A673 (cell line): ENCODE measurements at places on chromosomes 13 and 19.

GRCh38 chr13:42883771-42884467 lies 102.5 kb downstream of the FAM216B start:
- H3K4me1 ChIP-seq = no peaks in the 10 kb centered on the region
- H3K27me3 ChIP-seq = no peaks in the 10 kb centered on the region
- H3K4me3 ChIP-seq = no peak overlapping the region
- no peaks in the 10 kb centered on the region for H3K36me3 ChIP-seq
- no peak for DNase-seq

GRCh38 chr13:92256211-92256610 lies 857.8 kb downstream of the GPC5 start:
- H3K36me3 ChIP-seq = no peaks in the 10 kb centered on the region
- H3K4me1 ChIP-seq = no peaks in the 10 kb centered on the region
- no peak for DNase-seq
- H3K27ac ChIP-seq = no peak overlapping the region
- peaks cover 7% of the 10 kb centered on the region for H3K27me3 ChIP-seq

DNA sequence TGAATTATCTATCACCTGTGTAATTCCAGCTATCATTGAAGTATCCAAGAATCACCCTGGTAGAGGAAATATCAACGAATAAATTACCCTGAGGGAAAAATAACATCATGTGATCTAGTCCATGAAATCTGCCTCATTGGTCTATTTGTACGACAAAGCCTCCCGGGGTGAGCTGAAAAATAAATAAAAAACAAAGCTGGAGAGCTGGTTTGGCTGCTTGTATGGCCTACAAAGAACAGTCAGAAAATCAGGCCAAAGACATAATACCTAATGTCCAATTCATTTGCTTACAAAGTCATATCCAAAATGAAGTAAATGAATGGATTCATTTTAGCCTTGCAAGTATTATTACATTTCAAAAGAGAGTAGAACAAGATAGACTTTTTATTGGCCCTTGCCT lies 449.9 kb downstream of the KLF12 start:
- H3K27me3 ChIP-seq = no peaks in the 10 kb centered on the region
- DNase-seq = peak; percentile 18
- no peak overlapping the region for H3K4me3 ChIP-seq

DNA sequence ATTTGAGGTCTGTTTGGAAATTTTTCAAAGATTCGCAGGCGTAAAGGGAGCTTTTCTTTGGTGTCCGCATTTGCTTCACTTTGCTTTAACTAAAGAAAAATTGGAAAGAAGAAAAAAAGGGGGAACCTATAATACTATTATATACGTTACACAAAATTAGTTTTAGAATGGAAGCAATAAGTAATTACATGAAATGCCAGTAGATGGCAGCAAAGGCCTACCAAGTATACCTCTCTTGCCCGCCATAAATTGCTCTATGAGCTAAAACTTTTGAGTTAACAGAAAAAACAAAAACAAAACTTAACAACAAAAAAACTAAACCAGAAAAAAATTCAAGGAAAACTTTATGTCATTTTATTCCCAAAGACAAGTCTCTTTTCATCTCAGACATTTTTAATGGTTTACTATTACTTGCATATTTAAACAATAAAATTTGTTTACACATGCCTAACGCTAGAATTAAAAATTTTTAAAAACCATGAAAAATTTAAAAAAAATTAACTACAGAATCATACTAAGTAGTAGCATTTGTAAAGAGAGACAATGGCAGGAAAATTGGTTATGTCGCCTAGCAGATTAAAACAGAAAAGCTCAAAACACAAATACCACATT lies 271.4 kb downstream of the NALCN start:
- H3K4me1 ChIP-seq = no peaks in the 10 kb centered on the region
- no peaks in the 10 kb centered on the region for H3K27me3 ChIP-seq
- no peak overlapping the region for H3K27ac ChIP-seq
- peak; percentile 75 for DNase-seq
